ENCODE measurements at places on chromosomes 5 and 9. TPM values are rescaled to one million over a fixed set of nuclear protein-coding genes. Genes with fewer than 3 reads are reported as not detected.

- no peak overlapping the region for H3K4me3 ChIP-seq
- H3K27me3 ChIP-seq: peaks cover 2% of the 10 kb centered on the region
- no peaks in the 10 kb centered on the region for H3K4me1 ChIP-seq
- H3K36me3 ChIP-seq: no peaks in the 10 kb centered on the region
- no peak for DNase-seq
- no peak overlapping the region for H3K27ac ChIP-seq
These were observed 11.8 kb downstream of the NR5A1 start for GRCh38 chr9:124495126-124496074.

- no peak overlapping the region for H3K27ac ChIP-seq
- no peak overlapping the region for H3K4me3 ChIP-seq
- H3K27me3 ChIP-seq: no peaks in the 10 kb centered on the region
- no peak for DNase-seq
- H3K4me1 ChIP-seq: no peaks in the 10 kb centered on the region
These were observed 155.8 kb downstream of the DEPDC1B start for GRCh38 chr5:60544142-60544541.

PRR16 gene
- 3.6 TPM for total RNA-seq

PCDHB4 gene
- 5.8 TPM for total RNA-seq

AGTPBP1 gene
- total RNA-seq: 25.8 TPM

KCNV2 gene
- not detected for total RNA-seq

DNA sequence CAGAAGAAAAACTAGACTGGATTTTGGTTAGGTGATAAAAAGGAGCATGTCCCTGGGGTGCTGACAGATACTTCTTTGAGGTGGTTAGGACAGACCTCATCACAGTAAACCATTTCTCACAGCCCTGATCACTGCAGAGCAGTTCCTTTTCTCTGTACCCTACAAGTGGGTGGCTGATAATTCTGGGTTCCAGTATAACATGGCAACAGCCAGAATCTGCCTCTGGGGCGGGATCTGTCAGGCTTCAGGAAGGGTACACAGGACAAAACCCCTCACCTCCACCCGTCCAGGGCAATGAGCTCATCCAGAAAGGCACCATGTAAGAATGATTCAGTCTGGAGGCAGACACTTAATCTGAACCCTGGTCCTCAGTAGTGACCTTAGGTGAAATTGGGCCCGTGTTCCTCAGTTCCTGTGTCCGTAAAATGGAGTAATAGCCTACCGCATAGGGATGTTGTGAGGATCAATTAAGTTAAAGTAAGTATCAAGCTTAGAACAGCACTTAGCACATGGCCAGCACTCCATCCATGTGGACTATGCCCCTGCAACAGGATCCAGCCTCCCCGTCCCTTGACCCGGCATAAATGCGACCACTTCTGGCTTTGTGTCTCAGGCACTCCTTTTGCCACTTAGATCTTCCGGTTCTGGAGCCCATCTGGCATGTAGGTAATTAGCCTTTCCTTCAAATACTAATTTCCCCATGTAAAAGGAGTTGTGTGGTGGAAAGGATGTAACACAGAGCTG, 129.2 kb downstream of the LHFPL2 start:
- H3K4me1 ChIP-seq: no peaks in the 10 kb centered on the region
- no peaks in the 10 kb centered on the region for H3K27me3 ChIP-seq
- H3K36me3 ChIP-seq: no peaks in the 10 kb centered on the region
- no peak for DNase-seq
- no peak overlapping the region for H3K4me3 ChIP-seq

CFAP157 gene
- total RNA-seq: 2.9 TPM

DNA sequence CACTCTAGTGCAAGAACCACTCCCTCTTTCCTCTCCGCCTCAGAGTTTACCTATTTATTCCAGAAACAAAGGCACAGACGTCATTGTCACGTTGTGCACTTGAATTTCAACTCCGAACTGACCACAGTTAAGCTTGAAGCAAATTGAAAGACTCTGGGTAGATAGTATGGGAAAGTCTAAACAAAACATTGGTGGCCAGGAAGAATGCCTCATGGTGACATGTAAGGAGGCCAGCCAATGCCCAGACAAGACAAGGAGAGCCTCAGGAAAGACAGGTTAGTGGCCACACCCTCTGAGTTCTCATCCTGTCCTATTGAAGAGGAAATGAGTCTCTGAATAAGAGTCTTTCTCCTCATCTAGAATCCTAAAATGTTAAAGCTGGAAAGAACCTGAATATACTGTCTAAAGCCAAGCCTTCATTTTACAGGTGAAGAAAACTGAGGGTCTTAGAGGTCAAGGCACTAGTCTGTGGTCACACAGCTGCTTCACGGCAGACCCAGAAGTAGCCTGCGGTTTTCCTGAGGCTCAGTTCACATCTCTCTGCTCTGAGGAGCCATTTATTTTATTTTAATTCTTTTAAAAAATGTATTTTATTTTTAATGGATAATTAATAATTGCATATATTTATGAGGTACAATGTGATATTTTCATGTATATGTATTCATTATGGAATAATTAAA, 30.2 kb downstream of the ZFAND5 start:
- H3K4me3 ChIP-seq: no peak overlapping the region
- DNase-seq: no peak
- no peaks in the 10 kb centered on the region for H3K4me1 ChIP-seq
- no peaks in the 10 kb centered on the region for H3K27me3 ChIP-seq

MAT2B gene
- 84.4 TPM for total RNA-seq

GOLGA1 gene
- total RNA-seq: 21.0 TPM

DNA sequence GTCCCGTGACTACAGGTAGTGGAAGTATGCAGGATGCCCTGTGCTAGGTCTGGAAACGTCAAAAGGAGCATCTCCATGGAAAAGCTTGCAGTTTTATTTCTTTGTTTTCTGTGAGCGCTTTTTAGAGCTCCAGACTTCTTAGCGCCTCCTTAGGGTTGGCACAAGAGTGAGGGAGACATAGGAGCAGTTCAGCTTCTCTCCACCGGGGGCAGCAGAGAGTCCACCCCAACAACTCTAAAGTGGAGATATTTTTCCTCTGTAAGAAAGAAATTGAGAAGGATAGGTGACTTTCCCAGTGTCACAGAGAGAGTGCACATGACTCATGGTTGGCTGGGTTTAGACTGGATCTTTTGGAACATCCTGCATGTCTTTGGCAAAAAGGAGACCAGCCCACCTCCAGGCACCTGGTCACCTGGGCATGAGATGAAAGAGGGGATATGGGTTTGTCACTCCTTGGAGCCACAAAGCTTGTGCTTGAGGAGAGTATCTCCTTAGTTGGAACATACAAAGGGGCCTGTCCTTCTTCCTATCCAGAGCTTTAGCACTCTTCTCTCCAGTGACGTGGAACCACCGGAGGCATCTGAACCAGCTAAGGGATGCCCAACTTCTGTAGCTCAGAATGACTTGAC, 637.7 kb downstream of the SEMA5A start:
- H3K27me3 ChIP-seq: no peaks in the 10 kb centered on the region
- no peaks in the 10 kb centered on the region for H3K4me1 ChIP-seq
- no peak for DNase-seq
- no peaks in the 10 kb centered on the region for H3K36me3 ChIP-seq

DNA sequence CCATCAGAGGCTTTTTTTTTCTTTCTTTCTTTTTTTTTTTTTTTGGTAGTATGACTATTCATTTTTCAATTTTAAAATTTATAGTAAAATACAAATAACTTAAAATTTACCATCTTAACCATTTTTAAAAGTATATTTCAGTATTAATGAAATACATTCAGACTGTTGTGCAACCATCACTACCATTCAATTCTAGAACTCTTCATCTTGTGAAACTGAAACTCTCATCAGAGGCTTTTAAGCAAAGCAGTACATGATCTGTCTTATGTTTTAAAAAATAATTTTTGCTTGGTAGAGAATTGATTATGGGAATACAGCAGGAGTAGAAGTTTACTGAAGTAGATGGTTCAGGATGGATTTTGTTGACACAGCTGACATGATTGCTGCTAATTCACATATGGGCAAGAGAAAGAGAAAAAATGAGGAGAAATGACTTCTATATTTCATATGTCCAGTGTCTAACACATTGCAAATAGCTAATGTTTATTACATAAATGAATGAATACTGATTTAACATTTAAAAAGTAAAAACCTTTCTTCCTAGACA, 13.4 kb downstream of the ELOVL7 start:
- H3K27me3 ChIP-seq: no peaks in the 10 kb centered on the region
- no peak overlapping the region for H3K4me3 ChIP-seq
- no peaks in the 10 kb centered on the region for H3K36me3 ChIP-seq
- no peak for DNase-seq

DNA sequence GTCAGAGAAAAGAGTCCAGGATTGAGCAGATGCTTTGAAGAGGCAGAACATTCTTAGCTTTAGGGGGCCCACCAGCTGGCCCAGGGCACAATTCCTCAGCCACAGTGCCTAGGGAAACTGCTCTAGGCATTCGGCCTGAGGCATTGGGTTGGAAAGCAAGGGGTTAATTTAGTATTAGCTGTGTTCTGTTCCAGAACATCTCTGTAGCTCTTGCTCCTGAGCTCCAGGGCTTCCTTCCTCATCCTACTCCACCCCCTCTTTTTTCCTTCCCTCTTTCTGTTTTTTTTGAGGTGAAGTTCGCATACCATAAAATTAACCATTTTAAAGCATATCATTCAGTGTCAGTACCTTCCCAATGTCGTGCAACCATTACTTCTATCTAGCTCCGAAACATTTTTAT, 74.5 kb upstream of the PANK3 start:
- no peaks in the 10 kb centered on the region for H3K4me1 ChIP-seq
- H3K36me3 ChIP-seq: no peaks in the 10 kb centered on the region
- DNase-seq: no peak
- H3K27ac ChIP-seq: no peak overlapping the region
- H3K4me3 ChIP-seq: no peak overlapping the region
- H3K27me3 ChIP-seq: no peaks in the 10 kb centered on the region

NCBP1 gene
- 28.5 TPM for total RNA-seq

OTP gene
- total RNA-seq: not detected

GPR107 gene
- 45.6 TPM for total RNA-seq

MEIKIN gene
- total RNA-seq: 0.63 TPM

DNA sequence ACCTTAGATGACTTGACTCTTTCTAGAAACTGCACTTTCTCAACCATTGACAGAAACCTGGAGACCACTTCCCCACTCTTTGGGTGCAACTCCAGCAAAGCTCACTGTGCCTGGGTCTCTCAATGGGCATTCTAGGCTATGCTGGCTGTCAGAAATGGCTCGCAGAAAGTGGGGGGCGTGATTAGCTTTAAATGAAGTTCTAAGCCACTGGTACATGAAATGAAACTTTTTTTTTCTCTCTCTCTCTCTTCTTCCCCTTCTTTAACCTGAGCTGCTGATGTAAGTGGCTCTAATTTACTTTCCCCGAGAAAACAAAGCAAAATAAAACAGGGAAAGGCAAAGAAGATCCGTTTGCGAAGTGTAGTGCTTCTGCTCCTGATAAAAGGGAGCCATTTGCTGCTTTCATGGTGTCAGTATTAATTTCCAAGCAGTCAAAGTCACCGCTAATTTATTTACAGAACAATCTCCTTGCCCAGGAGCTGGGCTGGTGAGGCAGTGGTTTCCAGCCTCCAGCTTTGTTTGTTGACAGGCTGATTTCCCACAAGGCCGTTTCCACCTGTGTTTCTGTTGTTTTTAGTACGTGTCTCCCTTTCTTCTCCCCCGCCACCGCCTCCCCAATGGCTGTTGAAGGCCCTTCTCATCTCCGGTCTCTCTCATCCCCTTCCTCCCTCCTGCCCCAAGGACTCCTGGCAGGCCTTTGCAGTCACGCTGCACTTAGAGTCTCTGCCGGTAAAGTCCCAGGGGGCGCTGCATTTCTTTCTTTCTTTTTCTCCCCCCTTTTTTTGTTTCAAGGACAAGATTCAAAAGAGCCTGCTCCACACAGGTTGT, 422.9 kb downstream of the EBF1 start:
- H3K4me1 ChIP-seq: no peaks in the 10 kb centered on the region
- H3K27ac ChIP-seq: no peak overlapping the region
- H3K4me3 ChIP-seq: no peak overlapping the region
- no peaks in the 10 kb centered on the region for H3K36me3 ChIP-seq
- no peak for DNase-seq

SERF1B gene
- 19.9 TPM for total RNA-seq

DNA sequence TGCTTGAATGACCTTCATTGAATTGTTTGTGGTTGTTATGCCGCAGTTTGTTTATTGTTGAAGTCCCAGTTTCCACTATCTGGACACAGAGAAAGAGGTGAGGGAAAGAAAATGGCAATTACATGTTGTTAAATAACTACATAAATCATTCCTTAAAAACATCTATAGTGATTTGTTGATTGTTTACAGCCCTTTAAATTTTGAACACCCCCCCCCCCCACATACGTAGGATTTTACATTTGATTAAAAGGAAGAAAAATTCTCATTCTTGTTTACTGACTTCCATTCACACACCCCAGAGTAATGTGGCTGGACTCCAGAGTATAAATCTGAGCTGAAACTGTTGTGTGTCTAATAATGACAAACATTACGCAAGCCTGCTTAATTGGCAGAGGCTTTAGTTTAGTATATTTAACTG, 87.1 kb upstream of the FAM174A start:
- no peak for DNase-seq
- no peaks in the 10 kb centered on the region for H3K4me1 ChIP-seq
- no peaks in the 10 kb centered on the region for H3K27me3 ChIP-seq
- no peaks in the 10 kb centered on the region for H3K36me3 ChIP-seq
- H3K27ac ChIP-seq: no peak overlapping the region
- H3K4me3 ChIP-seq: no peak overlapping the region

DNA sequence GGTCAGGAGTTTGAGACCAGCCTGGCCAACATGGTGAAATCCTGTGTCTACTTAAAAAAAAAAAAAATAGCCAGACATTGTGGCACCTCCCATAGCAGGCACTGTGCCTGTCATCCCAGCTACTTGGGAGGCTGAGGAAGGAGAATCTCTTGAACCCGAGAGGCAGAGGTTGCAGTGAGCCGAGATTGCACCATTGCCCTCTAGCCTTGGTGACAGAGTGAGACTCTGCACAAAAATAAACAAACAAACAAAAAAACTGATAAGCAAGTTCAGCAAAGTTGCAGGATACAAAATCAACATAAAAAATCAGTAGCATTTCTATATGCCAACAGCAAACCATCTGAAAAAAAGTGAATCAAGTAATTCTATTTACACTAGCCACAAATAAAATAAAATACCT, 64.8 kb upstream of the TTC23L start:
- DNase-seq: no peak
- H3K27me3 ChIP-seq: no peaks in the 10 kb centered on the region
- no peaks in the 10 kb centered on the region for H3K4me1 ChIP-seq

NUDCD2 gene
- total RNA-seq: 24.3 TPM

DNA sequence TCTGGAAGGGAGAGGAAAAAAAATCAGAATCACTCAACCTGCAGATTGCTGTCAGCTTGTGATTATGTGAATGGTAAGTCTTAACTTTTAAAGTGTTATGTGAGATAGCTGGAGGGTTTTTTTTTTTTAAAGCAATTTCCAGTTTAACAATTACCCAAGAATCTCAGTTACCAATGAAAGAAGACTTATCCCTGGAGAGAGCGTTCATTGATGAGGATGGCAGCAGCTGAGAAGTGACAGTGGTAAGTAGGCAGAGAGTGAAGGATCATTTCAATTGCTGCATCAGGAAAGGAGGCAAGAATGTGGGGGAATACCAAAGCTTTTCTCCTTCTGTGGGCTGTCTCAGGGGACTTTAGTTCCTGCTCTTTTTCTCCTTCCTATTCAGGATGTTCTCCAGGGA, 370.2 kb upstream of the C9orf72 start:
- no peaks in the 10 kb centered on the region for H3K4me1 ChIP-seq
- no peaks in the 10 kb centered on the region for H3K36me3 ChIP-seq
- H3K4me3 ChIP-seq: no peak overlapping the region
- no peak for DNase-seq
- no peaks in the 10 kb centered on the region for H3K27me3 ChIP-seq
